ENCODE measurements at places on chromosomes 13 and 19.
A peak's percentile ranks its signal among the peaks of the same experiment; 100 is the strongest.

- DNase-seq: no peak
These were observed 314.7 kb downstream of the FOXO1 start for GRCh38 chr13:40351537-40352379.

- no peak for DNase-seq
These were observed 5.9 kb downstream of the WIZ start for GRCh38 chr19:15443838-15444237.

DNA sequence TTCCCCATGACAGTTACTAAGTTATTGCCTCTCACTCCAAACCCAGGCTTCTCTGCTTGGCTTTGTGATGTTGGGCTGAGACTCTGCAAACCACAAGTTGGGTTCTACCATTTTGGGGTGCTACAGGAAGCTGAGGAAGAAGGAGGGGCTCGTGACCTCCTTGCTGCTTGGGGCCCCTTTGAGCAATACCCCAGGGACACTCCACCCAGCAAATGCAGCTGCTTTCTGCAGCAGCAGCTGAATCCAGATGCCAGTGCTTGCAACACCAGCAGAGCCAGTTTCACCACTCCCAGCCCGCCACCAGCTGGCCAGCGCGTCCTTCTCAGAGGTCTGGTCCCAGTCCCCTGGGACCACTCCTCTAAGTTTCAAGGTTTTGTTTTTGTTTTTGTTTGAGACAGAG lies 22.0 kb upstream of the UBAC2 start:
- no peak for DNase-seq

DNA sequence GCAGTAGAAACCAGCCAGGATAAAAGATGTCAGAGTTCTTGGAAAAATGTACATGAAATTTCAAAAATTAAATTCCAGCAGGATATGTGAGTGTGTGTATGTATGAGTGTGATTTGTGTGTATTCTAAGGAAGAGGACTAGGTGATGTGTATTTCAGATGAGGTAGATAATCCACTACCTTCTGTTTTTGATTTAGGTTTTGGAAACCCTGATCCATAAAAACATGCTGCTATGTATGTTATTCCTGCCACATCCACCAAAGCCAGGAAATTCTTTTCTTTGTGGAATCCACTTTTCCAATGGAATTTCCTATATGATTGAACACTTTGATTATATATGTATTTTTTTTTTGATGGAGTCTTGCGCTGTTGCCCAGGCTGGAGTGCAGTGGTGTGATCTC lies 276.9 kb downstream of the UQCRFS1 start:
- DNase-seq: no peak

GRCh38 chr13:35836446-35836845 lies 294.7 kb downstream of the DCLK1 start:
- no peak for DNase-seq

GRCh38 chr19:16612636-16613035 lies 15.4 kb downstream of the MED26 start:
- no peak for DNase-seq

GRCh38 chr19:4715529-4716221 lies 8.0 kb downstream of the DPP9 start:
- DNase-seq: no peak

GRCh38 chr19:19159534-19159933 lies 10.5 kb downstream of the MEF2B start:
- no peak for DNase-seq

- no peak for DNase-seq
These were observed 16.2 kb downstream of the MCF2L start for GRCh38 chr13:112984954-112985802.

GRCh38 chr13:26680123-26680450 lies 80.5 kb downstream of the GPR12 start:
- no peak for DNase-seq

DNA sequence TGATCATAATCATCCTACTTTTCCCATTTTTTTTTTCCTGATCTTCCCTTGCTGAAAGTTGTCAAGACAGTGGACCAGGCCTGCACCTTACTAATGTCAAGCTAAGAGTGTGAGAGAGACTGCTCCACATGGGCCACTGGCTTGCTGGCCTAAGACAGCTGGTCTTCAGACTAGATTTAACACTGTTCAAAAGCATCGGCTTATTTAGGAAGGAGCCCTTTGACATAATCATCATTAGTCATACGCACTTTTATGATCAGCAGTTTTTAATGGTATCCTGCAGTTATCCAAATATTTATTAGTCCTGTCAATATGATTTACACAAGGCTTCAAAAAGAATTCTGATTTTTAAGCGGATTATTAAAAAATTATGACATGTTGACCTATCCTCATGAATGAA lies 270.6 kb downstream of the DNAJC15 start:
- DNase-seq: no peak

DNA sequence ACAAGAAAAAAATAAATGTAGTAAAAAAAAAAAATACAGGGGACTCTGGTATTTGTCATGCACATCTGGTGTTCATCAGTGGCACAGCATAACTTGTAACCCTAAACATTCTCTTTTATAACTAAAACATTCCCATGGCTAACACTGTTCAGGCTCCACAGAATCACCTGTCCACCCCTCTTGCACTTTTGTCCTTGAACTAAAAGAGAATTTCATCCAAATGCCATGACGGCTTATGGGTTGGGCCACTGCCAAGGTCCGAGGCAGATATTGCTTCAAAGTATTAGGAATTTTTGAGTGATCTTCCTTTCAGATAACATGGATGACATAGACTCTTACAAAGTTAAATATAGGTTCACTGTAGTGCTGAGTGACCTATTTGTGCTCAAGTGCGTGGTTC lies 25.7 kb upstream of the SERP2 start:
- DNase-seq: no peak

DNA sequence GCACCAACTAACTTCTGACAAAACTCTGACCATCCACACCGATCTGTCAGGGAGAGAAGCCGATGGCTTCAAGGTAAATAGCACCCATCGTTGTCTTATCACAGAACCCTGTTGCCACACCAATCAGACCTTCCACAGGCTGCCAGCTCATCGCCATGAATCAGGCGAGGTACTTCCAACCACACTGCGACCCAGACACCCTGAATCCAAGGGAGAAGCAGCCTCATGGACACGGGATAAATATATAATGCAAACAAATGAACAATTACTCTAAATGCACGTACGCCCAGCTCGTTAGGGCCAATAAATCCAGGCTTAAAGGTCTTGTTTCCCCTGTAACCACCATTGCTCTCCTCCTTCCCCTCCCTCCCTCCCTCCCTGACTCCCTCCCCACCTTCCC lies 20.8 kb downstream of the RANBP3 start:
- DNase-seq: no peak

GRCh38 chr13:24110011-24110410 lies 50.5 kb upstream of the SPATA13 start:
- DNase-seq: no peak

DNA sequence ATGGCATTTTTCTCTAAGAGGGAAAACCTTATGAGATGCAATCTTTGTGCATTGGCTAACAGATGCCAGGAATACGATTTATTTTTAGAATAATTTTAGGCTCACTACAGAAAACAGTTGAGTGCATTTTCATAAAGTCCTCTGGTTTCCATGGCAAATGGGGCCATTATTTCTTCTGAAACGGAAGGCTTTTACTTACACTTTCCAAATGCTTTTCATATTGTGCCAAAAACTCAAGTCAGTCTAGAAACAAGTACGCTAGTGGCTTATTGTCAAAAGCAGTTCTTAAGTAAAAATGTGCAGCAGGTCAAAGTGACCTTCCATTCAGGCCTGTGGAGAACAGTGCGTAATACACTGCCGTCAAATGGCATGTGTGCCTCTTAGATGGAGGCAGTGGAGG lies 628.7 kb downstream of the EFNB2 start:
- no peak for DNase-seq

GRCh38 chr13:35475212-35475959 lies 1.1 kb downstream of the MAB21L1 start:
- DNase-seq: no peak

DNA sequence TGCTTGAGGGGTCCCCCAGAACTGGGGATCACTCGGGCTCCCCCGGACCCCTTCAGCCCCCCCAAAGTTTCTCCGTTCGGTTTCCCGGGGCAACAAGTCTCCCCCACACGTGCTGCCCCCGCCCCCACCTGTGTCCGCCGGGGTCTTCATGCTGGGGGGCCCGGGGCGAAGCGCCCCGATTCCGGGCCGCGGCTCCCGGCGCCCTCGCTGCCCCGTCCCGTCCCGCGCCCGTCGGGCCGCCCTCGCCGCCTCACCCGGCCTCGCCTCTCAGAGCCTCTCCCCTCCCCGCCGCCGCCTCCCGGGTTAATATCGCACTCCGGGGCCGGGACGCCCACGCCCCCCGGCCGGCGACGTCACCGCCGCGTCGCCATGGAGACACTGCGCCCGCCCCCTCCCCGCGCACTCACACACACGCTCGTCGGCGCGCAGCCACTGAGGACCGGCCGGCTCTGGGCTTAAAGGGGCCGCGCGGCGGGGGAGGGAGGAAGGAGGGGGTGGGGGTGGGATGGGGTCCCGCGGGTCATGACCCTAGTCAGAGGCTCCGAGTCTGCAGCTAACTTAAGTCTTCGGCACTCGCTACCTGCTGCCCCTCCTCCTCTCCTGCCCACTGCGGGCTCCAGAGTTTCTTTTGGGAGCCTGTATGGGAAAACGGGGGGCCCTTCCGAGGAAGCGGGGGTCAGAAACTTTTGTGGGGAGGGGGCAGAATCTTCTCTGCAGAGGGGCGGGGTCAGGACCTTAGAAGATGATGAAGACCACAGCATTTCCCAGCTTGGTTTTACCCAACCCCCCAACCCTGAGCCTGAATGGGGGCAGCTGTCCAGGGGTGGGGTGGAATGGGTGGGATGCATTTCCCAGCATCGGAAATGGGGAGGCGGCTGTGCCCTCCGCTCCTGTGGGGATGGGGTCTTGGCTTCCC lies at the start of gene ERF:
ERF (minus strand) TSS at position 279 of the 916 bp plus-strand sequence; CDS start at position 150, 129 bp downstream.
- peak; percentile 95 for DNase-seq

DNA sequence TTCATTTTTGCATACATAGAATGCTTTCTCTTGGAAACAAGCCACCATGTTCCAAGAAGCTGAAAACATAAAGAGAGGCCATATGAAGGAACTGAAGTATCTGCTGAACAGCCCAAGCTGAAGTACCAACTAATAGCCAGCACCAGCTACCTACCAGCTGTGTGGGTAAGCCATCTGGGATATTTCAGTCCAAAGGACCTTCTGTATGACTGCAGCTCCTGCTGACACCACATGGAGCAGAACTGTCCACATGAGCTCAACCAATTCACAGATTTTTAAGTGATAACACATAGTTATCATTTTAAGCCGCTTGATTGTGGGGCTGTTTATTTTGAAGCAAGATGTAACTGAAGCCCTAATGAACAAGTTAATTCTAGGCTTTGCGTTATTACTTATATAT lies 621.1 kb upstream of the KLHL1 start:
- no peak for DNase-seq

GRCh38 chr13:99717959-99718674 lies 216.8 kb downstream of the TM9SF2 start:
- DNase-seq: no peak

DNA sequence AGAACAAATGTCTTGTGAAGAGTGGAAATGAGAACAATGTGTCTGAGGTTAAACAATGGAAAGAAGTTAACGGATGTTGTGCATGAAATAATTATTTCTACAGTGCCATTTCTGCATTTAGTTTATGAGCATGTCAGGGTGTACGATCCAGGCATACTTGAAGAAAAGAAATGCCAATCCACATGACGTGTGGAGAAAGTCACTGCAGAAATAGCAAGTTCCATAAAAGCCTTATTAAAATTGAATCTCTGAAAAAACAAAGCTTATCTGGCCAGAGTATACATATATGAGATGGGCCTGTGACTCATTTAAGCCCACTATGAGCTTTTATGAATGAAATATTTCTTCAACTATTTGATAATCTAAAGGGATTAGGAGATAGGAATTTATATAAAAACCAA lies 426.1 kb downstream of the EFNB2 start:
- DNase-seq: no peak

- no peak for DNase-seq
These were observed 1423.8 kb upstream of the MIR17HG start for GRCh38 chr13:89923736-89924135.

DNA sequence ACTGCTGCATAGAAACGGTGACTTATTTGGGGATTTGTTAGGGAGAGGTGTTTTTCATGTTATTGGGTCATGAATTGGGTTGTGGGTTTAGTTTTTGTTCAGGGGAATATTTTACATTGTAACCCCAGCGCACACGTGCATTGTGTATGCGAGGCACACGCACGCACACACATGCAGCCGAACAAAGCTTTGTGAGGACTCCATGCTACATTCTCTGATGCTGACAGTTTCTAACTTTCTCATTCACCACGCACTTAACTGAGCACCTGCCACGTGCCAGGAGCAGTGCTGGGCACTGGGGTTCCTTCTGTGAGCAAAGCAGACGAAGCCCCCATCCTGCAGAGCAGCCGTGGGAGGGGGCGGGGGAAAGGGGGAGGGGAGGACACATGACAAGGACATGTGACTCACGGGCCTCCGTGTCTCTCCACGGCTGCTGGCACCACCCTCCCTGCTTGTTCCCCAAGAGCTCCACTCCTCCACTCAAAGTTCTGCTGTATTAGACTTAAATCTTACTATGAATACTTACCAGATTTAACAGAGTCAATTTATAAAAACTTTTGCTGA lies 55.6 kb downstream of the SLC7A9 start:
- no peak for DNase-seq

DNA sequence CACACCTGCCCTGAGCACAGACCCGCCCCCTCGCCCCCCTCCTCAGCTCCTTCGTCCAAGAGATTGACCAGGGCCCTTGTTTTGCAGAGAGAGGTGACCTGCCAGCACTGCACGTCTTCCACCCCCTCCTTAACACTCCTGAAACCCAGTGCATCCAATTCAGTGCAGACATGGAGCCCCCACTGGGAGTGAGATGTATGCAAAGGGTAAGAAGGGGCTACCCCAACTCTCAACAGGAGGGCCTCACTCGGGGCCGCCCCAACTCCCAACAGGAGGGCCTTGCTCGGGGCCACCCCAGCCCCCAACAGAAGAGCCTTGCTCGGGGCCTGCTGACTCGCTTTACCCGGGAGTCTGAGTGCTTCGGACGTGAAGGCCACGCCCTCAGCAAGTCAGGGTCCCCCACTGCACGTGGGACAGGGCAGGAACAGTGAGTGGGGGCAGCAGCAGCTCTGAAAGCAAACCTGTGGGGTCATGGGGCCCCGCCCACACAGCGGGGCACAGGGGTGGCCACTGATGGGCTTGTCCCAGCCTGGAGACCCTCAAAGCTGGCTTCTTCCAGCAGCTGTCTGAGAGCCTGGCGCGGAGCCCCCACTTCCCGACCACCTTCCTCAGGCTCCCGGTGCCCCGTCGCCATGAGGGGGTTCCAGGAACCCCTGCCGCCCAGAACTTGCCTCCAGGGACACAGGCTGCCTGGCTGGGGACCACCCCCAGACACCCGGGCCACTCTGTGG lies 5.6 kb downstream of the CACTIN start:
- no peak for DNase-seq

Data from stimulated activated CD4-positive, alpha-beta T cell treated with anti-CD3 and anti-CD28 coated beads, TNF-alpha, amount 100 ng/mL, for 1 hour (primary cell).